NAMALWA (cell line): ENCODE measurements at places on chromosomes 6 and 20.

DNA sequence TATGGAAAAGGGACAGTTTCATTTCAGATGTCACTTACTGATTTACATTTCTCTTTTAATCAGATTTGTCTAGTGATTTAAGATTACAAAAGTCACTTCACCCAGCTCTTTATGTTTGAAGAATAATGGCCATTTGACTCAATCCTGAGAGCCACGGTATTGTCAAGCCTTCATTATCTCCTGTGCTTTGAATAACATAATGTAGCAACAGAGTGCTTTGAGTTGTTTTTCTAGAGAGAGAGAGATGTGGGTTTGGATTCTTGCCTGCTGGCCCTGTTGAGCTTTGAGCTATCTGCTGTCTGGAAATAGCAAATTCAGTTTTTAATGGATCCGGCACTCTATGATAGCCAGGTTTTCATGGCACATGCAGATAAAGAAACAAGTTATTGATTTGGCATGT, 478.4 kb upstream of the SOX4 start:
- no peak for DNase-seq

DNA sequence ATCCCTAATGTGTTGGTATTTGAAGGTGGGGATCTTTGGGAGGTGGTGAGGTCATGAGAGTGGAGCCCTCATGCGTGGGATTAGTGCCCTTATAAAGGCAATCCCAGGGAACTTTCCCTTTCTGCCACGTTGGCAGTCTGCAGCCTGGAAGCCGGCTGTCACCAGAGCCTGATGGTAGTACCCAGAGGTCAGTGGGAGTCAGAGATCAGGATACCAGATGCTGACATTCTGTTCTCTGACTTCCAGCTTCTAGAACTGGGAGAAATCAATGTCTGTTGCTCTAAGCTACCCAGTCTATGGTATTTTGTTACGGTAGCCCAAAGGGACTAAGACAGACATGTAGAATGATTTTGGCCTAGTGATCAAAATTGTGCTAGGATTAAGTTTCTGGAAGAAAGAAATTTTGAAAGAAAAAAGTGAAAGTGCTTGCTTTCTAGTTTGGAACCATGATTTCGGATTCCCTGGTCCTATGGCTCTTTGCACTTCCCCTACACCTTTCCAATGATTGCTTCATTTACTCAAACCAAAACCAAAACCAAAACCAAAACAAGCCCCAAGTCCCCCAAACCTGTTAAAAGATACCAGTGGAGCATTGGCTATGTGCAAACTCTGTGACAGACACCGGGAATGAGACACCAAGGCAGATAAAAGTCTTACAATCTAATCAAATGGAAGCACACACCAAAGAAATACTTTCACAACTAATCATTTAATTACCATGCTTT, 173.7 kb upstream of the ZNF217 start:
- no peak for DNase-seq

DNA sequence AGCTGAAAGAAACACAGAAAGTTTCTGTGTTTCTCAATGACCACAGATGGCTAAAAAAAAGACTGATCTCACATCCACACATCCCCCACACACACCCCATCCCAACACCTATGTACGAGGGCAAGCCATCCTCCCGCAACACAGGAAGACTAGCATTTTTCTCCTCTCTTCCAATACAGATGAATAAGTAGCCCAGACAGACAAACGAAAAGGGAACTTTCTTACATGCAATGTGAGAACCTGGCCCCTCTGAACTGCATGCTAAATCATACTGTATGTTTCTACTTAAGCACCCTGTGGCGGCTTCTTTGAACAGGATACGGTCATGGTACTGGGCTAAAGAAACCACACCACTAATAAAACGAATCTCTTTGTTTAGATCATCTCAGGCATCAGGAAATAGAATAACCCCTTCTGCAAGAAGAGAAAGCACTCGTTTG, 116.2 kb downstream of the GMDS start:
- DNase-seq = no peak

DNA sequence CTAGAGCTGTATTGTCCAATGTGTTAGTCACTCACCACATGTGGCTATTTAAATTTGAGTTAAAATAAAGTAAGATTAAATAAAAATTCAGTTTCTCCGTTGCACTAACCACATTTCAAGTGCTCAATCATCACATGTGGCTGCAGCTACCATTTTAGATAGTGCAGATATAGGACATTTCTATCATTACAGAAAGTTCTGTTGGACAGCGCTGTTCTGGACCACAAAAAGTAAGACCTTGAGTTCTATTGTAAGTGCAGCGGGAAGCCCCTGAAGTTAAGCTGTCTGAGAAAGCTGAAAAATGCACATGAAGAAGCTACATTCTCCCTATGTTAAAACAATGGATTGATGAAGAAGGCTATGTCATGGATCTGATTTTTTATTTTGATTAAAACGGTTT, 1.1 kb downstream of the ORC3 start:
- no peak for DNase-seq

- DNase-seq = no peak
Observed at GRCh38 chr20:40274912-40275533, 414.0 kb downstream of the MAFB start.

DNA sequence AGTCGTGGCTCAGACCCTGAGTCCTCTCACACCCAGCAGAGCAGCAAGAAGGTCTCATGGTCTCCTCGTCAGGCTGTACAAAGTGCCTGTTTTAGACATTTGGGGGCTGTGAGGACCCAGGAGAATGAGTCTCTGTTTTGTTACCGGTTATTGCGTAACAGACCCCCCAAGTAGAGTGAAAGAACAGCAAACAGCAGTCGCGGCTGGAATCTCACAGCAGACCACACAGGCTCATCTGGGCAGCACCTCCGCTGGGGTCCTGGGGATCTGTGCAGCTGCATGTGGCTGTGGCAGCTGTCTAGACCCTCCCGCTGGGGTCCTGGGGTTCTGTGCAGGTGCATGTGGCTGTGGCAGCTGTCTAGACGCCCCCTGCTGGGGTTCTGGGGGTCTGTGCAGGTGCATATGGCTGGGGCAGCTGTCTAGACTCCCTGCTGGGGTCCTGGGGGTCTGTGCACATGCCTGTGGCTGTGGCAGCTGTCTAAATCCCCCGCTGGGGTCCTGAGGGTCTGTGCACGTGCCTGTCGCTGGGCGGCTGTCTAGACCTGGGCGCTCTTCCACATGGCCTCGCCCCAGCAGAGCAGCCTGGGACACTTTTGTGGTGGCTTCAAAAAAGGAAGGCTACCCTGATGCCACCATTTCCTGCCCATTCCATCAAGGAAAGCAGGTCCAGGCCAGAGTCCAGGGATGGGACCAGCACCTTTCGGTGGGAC, 24.7 kb downstream of the ENTPD6 start:
- peak; percentile 54 for DNase-seq

GRCh38 chr20:14385176-14385740, 47.8 kb upstream of the FLRT3 start:
- DNase-seq = no peak

GRCh38 chr20:19765266-19765665, 7.2 kb downstream of the RIN2 start:
- DNase-seq = no peak

DNA sequence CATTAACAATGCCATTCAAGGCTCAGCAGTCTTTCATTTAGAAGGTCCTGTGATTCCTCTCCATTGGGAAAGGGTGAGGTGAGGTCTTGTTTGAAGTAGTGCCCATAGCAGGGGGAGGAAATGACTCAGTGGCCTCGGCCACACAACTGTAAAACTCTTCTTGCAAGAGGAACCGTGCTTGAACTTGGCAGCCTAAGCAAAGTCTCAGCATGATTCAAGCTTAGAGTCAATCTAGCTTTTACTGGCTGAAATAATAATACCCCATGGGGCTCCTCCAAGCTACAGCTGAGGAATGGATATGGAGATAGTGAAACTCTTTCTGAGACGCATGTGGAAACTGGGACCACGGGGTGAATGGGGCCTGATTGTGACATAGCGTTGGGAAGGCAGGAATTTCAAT, 428.2 kb downstream of the BMP2 start:
- no peak for DNase-seq

DNA sequence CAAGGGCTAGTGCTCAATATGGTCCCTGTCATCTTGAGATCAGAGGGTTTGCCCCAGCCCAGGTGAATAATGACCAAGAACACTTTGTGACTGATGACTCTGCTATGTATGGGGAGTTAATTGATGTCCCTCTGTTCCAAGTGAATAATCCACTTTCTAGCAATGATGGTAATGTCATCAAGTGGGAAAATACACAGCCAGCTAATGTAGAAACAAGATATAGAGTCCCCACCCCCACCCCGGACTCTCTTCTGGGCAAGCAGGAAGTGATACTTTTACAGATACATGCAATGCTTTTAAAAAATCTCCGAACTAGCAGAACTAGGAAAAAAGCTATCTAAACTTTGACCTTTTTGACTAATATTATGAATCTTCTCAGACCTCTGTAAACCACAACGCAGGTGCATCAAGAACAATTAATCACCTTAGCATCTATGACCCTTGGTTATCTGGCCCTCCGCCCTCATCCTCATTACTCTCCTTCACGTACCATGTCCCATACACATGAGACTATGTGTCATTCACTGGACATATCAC, 30.5 kb downstream of the CNR1 start:
- no peak for DNase-seq

DNA sequence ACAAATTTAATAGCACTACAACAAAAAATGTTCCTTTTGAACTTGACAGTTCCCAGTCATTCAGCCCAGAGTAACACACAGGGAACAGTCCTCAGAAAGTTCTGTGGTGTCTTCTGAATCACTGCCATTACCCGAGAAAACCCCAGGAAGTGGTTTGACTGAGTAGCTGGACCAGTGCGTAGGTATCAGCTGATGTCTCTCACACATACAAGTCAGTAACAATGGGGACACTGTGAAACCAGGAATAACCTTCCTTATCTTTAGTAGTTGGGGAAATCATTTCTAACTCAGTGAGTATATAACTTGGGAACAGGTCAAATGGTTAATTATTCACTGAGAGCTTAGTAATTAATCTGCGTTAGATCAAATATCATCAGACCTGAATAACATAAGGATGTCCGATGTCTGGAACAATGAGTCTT, 73.1 kb downstream of the HIVEP2 start:
- peak; percentile 30 for DNase-seq

- no peak for DNase-seq
Observed at GRCh38 chr6:161136655-161137054, 137.2 kb downstream of the AGPAT4 start.

DNA sequence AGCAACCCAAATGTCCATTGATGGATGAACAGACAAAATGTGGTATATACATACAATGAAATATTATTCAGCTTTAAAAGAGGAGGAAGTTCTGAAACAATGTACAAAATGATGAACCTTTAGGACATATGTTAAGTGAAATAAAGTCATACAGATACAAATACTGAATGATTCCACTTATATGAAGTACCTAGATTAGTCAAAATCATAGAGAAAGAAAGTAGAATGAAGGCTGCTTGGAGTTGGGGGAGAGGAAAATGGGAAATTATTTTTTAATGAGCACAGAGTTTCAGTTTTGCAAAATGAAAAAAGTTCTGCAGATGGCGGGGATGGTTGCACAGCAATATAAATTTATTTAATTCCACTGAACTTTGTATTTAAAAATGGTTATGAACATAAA, 12.4 kb downstream of the COL19A1 start:
- DNase-seq = no peak

GRCh38 chr6:159480471-159480870, 212.6 kb downstream of the SOD2 start:
- no peak for DNase-seq

GRCh38 chr20:61765081-61765870, 300.4 kb downstream of the TAF4 start:
- DNase-seq = no peak
